ENCODE measurements at places on chromosomes 3 and 15.

- DNase-seq, result no peak
Observed at GRCh38 chr15:37483779-37484178, 383.4 kb upstream of the MEIS2 start.

GRCh38 chr3:114299941-114300624, 6.3 kb downstream of the TIGIT start:
- DNase-seq, result no peak

DNA sequence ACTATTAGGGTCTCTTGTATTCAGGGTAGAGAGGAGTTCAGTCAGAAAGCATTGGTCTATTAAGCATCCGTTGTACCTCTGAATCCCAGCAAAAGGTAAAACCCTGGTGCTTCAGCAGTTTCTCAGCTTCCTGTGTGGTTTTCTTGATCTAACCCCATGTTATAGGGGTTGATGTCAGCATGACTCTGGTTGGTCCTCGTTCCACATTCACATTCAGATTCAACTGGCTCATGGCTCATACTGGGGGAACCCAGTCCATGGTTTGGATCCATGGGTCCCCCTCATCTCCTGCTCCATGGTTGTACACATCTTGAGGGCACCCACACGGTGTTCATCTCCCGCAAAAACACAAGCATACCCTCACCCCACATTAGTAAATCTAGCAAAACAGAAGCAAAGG, 47.7 kb upstream of the C2CD4B start:
- no peak for DNase-seq

GRCh38 chr3:126157083-126157768, 23.2 kb downstream of the ALDH1L1 start:
- DNase-seq, result no peak

- DNase-seq, result no peak
Observed at GRCh38 chr3:74643636-74644035, 29.2 kb upstream of the CNTN3 start.

GRCh38 chr3:185960522-185961288, 22.9 kb upstream of the TRA2B start:
- DNase-seq, result no peak

DNA sequence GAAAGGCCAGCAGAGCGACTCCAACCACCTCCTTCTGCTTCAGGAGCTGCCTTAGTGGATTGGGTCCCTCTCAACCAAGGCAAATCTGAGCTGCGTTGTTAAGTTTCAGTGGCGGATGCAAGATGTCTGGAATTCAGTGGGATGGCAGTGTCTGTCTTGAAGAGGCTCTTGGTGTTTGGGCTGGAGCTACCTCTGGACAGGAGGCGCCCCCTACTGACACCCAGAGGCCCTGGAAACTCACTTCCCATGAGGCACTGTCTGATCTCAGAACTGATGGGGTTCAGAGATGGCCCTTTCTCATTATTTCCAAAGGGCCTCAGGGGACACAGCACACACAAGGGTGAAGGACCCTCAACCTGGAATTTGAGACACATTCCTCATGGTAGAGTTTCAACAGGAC, 6.0 kb upstream of the SLC28A1 start:
- peak; percentile 26 for DNase-seq

DNA sequence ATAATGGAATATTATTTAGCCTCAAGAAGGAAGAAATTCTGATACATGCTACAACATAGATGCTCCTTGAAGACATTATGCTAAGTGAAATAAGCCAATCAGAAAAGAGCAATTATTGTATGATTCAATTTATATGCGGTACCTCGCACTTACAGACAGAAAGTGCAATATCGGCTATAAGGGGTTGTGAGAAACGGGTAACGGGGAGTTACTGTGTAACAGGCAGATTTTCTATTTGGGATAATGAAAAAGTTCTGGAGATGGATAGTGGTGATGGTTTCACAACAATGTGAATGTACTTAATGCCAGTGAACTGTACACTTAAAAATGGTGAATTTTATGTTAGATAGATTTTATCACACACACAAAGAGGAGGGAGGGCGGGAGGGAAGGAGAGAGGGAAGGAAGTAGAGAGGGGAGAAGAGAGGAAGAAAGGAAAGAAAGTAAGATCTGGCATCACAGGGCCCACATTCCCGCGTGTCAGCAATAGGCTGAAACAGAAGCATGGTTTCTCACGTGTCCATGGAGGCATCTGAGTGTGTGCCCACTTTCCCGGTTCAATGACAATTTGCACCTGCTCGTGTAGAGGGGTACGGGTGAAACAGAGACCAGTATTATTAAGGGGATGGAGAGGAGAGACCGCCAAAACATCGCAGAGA, 700 bp upstream of the BLM start:
- DNase-seq, result no peak

DNA sequence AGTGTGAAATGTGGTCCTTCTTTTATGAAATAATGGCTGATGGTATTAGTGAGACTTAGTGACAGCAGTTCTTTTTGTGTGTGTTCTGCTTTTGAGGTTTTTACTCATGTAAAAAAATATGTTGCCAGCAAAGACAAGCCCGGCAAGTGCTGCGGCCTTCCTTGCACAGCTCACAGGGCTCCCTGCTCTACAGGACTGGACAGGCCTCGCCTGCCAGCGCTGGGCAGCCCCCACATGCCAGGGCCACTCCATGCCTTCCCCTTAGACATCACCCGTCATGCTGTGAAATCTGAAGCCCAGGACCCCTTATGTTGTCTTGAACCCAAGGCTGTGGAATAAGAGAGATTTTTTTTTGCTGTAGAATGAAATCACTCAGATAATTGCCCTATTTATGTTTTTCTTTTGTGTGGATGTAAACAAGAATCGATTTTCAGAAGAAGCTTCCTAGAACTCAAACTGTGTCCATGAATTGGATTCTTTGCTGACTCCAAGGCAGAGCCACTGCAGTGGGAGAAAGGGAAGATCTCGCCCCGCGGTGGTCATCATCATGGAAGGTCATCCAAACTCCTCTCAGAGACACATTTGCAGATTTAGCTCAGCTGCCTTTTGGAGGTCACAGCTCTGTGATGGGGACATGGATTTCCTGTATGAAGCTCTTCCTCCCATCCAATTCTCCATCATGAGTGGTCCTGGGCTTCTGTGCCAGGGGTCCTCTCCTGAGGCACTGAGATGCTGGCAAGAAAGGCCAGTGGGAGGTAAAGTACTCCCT, 150.8 kb downstream of the ATP10A start:
- DNase-seq, result no peak

GRCh38 chr3:117473981-117474538, 764.5 kb downstream of the TUSC7 start:
- no peak for DNase-seq

DNA sequence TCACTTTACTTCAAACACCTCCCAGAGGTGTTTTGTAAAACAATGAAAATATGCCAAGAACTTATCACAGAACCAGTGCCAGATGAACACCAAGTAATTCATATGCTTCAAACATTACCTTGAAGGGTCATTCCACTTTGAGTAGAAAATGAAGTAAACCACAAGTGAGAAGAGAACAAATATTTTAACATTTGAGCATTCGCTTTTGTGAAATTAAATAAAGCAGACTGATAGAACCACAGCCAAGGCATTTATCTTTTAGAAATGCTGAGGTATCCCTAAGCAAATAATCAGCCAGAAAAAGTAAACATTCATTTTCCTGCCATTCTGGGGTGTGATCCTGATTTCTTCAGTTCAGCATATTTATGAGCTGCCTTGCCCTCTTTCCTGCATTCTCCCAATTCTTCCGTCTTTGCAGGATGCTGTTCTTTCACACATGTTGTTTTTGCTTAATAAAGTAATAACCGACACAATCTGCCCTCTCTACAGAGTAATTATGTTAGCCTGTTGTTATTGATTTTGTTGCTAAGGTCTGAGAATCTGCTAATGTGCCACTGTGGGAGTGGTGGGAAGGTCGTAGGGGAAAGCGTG, 235.6 kb upstream of the TGFBR2 start:
- peak; percentile 46 for DNase-seq

GRCh38 chr3:194098081-194098842, 37.7 kb upstream of the HES1 start:
- no peak for DNase-seq

- DNase-seq, result no peak
Observed at GRCh38 chr15:42593143-42593542, 17.7 kb downstream of the STARD9 start.

DNA sequence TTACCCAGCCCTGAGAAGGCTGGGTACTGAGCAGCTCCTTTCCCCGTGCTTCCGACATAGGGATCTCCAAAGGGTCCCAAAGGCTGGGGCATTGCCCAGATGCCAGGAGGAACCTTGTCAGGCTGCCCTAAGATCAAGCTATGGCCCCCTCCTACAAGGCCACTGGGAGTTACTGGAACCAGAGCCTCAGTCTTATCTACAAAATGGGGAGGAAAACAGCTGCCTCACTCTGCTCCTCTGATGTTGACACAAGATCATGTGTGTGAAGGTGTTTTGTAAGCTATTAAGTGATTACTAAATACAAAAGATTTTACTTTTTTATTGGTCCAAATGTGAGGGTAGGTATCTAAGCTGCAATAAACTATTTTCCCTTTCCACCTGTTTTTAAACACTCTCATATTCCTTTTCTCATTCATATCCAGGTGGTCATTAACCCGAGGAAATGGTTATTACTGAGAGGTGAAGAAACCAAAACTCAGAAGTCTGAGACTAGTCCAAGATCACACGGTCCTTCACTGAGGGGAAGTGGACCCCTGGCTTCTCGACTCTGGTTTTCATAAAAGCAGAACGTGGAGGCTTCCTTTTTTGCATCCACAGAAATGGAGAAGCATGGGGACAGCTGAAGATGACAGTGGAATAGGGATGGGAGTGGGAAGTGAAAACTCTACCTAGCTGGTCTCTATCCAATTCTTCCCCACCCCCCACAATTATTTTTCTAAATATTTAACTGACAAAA, 1.7 kb downstream of the ARPIN start:
- DNase-seq, result no peak

DNA sequence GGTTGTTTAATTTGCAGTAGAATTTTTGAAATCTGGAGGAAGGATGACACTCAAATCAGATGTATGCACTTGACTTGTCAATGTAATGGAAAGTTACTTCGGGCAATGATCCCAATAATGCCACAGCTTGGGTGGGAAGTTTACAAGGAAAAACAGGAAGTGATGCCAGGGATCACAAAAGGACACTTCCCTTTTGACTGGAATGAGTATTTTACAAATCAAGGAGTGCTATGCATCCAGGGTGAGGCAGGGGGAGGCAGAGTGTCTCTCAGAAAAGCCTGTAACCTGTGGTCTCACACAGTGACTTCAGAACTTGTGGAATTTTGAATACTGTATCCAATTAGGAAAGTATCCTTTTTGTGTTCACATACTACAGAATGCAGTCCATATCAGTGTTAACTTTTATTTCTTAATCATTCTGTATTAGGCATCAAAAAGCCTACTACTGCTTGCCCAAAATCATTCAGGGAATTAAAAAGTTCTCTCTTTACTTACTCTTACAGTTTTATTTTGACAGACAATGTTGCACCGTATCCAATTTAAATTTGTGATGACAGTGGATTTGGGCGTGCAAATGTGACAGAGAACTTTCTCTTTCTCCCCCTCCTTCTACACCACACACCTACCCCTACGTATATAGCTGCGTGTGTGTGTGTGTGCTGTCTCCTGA, 445.1 kb downstream of the MECOM start:
- peak; percentile 54 for DNase-seq

DNA sequence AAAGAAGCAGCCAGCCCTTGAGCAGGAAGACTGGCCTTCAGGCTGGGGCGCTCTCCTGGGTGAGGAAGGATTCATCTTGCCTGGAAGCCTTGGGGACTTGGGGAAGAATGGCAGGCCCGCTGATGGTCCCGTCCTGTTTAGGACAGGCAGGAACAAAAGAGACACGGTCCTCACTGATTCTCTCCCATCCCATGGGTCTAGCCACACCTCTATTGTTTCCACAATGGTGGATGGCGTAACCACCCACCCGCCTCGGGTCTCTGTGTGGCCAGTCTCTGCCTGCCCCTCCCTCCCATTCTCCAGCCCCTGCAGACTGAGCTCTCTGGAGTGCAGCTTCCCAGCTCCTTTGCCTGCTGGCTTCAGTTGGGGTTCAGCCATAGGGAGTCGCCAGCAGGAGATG, 284.3 kb downstream of the UACA start:
- DNase-seq, result no peak

GRCh38 chr15:83698294-83698693, 44.4 kb downstream of the ADAMTSL3 start:
- DNase-seq, result no peak

DNA sequence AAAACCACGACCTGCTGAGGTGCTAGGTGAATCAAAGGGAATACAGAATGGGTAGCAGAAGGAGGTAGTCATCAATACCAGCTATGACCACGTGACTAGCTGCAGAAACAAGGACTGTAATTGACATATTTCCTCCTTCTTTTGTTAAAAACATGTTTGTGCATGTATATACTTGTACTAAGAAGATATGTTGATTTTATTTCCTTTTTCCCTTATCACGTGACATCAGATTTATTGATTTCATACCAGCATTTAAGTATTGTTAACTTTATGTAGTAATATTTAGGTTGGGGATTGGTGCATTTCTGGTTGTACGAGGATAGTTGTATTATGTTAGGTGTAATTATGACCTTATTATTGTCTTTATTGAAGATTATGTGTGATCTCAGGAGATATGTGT, 36.2 kb downstream of the PEX5L start:
- no peak for DNase-seq

DNA sequence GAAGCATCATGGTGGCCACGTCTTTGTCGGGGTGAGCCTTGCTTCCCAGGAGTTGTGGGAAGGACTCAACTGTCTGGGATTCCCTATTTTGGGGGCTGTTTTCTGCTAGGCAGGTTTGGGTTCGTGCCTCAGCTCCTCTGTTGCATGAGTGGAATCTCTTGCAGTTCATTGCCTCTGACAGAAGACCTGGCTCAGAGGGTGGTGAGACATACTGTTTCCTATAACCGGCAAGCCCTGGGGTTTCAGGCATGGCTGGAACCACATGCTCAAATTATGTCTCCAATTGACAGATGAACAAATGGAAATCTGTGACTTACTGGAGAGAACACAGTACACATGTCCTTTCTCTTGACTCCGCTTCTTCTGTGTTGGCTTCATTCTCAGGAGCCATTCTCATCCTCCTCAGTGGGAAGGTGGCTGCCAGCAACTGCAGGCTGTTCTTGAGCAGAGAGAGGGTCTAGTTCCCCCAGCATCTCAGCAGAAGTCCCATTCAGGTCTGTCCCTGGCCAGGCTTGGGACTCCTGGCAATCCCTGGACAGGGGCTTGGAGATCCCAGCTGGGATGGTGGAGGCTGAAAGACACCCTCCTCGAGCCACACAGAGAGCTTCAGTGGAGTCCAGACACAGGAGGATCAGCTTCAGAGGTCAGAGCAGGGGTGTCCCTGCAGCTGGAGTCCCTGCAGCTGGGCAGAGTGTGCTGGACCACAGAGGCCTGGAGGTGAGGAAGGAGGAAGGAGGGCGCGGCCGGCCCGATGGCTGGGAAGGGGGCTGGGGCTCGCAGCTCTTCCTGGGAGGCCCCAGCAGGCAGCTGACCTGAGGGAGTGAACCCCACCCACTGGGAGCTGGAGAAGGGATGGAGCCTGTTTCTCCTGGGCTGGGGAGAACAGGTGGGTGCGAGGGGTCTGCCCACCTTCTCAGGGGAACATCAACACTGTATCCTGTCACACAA, 97.6 kb downstream of the LSM3 start:
- no peak for DNase-seq

- DNase-seq, result no peak
Observed at GRCh38 chr3:120909602-120909878, 1.5 kb downstream of the STXBP5L start.

- DNase-seq, result no peak
Observed at GRCh38 chr3:126287171-126287535, 70.1 kb downstream of the KLF15 start.

Data from HS-27A (cell line).